ENCODE measurements at places on chromosomes 7 and 10.

- DNase-seq = no peak
Observed at GRCh38 chr10:33334805-33335550, 511 bp upstream of the NRP1 start.

- DNase-seq = no peak
Observed at GRCh38 chr7:66183700-66184099, 21.4 kb upstream of the TPST1 start.

DNA sequence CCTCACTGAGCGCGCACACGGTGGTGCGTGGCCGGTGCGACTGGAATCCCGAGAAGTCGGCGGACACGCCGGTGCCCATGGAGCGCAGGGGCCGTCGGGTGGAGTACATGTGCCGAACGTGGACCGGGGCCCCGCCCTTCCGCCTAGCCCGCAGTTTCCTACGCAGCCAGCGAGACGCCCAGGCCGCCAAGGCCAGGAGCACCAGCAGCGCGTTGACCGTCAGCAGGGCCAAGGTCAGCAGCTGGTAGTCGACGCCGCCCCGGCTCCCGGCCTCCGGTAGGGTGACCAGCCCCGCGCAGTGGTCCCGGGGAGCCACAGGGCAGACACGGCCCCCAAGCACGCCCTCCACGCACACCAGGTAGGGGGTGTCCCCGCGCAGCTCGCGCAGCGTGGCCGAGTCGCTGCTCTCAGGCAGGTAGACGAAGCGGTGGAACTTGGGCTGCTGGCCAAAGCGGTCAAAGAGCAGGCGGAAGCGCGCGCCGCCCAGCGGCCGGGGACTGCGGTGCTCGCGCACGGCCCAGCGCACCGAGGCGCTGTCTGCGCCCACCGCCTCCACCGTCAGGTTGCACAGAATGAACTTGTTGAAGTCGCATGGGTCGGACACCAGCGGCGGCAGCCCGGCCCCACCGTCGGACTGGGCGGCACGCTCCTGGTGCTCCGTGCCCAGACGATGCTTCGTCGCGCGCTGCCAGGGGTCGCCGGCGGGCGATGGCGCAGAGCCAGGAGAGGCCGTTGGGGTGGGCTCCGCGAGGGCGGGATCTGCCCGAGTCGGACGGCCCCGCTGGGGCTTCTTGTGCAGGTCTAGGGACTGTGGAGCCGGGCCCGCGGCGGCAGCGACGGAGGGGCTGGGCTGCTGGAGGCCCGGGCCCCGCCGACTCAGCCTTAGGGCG is 2.2 kb downstream of the TRIL start:
- no peak for DNase-seq

GRCh38 chr7:158495786-158496185 is 91.8 kb downstream of the PTPRN2 start:
- no peak for DNase-seq

GRCh38 chr10:98391578-98391991 is 23.4 kb downstream of the PYROXD2 start:
- no peak for DNase-seq

DNA sequence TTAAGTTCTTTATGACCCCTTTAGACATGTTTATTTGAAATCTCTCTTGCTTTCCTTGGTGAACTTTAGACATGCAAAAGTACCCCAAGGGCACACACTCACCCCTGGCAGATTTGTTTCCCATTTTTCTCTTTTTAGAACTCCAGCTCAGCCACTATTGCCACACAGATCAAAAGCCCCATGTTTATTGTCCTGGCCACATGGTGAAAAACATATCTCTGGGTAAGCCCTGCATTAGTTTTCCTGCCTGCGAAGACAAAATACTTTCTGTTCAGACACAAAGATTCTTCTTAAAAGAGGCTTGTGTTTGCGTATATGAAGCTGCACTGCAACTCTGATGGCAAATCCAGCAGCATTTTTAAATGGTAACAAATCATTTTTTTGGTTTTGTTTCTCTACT is 200.0 kb downstream of the POLR1F start:
- no peak for DNase-seq

- DNase-seq = no peak
Observed at GRCh38 chr7:113405296-113406056, 287.1 kb upstream of the SMIM30 start.

- DNase-seq = no peak
Observed at GRCh38 chr10:111990734-111991133, 192.8 kb downstream of the GPAM start.

GRCh38 chr10:71379118-71379766 is 17.5 kb upstream of the CDH23 start:
- no peak for DNase-seq

- DNase-seq = no peak
Observed at GRCh38 chr7:102432442-102433218, 745 bp upstream of the ORAI2 start.

- no peak for DNase-seq
Observed at GRCh38 chr10:54854389-54854788, 53.4 kb upstream of the PCDH15 start.

- no peak for DNase-seq
Observed at GRCh38 chr7:4700577-4701235, 18.6 kb downstream of the FOXK1 start.

- no peak for DNase-seq
Observed at GRCh38 chr10:91887272-91888076, 21.8 kb downstream of the FGFBP3 start.

DNA sequence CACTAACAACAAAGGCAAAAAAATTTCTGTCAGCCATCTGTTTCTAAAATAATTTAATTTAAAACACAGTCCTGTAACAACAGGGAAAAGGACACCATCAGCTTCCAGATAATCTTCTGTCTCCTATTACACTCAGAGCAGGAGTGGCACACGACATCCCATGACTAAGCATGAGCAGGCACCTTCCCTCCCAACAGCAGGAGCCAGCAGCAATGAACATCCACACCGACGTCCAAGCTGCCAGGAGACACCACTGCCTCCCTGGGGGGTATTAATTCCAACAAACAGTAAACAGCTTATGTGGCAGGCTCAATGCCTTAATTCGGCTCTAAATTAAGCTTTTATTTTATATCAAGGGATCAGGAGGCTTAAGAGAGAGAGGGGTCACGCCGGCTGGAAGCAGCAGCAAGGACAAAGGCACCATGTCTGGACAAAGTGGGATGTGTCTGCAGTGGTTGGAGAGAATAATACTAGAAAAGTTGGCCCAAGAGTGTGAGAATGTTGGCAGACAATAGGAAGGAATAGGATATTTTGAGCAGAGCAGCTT is 45.7 kb downstream of the KIAA1549 start:
- DNase-seq = no peak

GRCh38 chr7:106099539-106099938 is 12.6 kb downstream of the SYPL1 start:
- DNase-seq = no peak

DNA sequence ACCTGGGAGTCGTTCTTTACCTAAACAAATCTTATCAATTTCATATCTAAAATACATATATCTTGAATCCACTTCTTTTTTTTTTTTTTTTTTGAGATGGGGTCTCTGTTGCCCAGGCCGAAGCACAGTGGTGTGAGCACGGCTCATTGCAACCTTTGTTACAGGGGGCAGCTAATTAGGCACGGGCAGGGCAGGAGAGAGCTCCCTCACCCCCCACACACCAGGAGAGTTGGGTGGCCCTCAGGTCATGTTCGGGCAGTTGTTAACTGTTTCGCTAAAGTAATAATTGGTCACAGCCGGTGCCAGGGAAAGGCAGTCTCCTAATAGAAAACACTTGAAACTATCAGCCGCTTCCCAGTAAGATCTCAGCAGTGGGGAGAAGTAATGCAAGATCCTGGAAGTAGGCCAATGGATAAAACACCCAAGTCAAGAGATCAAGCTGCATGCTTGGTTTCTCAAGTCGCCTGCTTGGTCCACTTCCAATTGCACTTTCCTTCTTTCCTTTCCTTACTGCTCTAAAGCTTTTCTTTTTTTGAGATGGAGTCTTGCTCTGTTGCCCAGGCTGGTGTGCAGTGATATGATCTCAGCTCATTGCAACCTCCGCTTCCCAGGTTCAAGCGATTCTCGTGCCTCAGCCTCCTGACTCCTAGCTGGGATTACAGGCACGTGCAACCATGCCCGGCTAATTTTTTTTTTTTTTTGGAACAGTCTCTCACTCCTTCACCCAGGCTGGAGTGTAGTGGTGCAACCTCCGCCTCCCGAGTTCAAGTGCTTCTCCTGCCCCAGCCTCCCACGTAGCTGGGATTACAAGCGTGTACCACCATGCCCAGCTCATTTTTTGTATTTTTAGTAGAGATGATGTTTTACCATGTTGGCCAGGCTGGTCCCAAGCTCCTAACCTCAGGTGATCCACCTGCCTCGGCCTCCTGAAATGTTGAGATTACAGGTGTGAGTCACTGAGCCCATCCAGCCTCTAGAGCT is 21.3 kb upstream of the EFCAB10 start:
- DNase-seq = no peak

DNA sequence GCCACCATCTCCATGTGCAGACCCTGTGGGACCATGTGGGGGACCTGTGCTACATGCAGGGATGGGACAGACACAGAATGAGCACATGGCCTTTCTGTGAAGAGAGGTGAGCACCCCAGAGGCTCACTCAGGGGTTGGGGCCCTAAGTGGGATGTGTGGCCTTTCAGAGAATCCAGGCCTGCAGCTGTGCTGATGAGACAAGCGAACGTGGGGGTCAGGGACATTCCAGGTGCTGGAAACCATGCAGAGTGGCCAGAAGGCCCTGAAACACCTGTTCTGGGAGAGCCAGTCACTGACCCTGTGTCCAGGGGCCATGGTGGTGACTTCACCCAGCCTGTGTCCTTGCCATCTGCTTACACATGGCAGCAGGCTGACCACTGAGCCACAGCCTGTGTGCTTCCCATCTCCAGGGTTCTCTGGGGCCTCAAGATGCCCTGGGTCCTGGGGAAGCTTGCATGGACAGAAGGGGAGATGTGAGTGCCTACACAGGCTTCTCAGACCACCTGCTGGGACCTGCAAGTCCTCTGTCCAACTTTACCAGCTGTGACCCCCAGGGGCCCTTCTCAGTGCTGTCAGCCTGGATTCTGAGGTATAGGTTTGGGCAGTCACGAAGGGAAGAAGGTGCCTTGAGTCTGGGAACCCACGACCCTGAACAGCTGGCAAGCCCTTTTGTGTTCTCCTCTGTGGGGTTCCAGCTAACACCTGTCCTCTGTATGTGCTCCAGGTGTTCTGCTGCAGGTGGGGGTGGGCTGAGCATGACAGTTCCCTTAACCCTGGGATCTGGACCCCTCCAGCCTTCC is 17.6 kb downstream of the RAMP3 start:
- no peak for DNase-seq

All from cortex of kidney (tissue), 1 donor.